ENCODE measurements at places on chromosomes 5 and 9.

DNA sequence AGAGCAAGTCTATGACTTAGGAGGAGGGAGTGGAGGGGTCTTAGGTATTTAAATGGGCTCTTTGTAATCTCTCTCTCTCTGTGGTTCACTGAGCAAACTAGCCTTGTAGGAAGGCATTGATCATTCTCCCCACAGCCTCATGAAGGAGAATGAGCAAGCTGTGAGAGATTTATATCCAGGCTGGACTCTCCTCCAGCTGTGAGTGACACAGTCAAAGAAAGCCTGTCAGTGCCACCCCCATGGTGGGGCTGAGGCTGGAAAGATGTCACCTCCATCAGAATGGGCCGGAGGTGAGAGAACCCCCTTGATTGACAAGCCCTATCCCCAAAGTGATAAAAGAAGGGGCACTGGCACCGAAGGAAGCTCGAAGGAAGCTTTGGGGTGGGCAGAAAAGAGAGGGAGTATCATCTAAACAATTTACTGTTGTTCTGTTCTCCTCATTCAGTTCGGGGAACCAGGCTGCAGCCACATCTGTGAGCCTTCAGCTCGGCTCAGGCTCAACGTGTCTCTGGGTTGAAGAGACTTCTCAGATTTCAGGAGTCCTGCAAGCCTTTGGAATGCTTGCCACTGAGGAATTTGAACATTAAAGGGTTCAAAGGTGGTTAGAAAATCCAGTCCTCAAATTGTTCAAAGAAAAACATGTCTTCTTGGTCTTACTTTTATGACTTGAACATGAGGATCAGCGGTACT lies 538.2 kb upstream of the ZNF462 start:
- no peak for DNase-seq

DNA sequence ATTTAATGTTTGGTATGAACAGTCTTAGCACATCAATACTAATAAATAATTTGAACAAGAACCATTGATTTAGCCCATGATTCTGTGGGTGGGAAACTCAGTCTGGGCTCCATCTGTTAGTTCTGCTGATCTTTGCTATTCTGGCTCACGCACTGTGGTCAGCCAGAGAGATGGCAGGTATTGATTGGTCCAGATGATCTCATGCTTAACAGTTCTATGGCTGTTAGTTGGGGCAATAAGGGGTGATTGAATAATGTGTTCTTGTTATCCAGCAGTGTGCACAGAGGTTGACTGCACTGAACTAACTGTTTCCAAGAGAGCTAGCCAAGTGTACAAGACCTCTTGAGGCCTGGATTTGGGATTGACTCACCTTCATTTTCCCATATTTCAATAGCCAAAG lies 824.3 kb downstream of the SEMA5A start:
- no peak for DNase-seq

DNA sequence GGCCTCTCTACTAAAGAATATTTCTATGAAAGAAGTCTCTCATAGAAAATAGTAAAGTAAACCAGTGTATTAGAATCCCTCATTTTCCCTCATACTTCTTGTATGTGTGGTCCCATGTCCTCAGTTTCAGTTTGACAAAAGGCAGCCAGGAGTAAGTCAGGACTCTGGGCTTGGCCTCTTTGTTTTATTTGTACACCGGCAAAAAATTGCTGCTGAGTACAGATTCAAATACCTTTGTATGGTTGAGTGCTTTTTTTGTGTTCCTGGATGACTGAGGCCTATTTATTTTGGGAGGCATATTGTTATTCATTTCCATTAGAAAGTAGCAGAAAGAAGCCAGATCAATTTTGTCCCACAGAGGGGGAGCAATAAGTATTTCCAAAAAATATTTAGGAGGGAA lies 47.3 kb upstream of the CEP78 start:
- DNase-seq = no peak

DNA sequence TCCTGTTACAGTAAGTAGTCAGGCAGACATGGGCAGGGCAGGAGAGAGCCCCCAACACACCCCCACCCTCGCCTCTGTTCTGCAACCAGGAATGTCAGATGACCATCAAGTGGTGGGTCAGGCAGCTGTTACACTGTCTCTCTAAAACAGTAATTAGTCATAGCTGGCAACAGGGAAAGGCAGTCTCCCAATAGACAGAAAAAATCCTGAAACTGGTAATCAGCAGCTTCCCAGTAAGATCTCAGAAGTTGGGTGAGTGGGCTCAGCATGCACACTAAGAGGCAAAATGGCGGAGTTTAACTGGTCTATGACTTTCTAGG lies 90.2 kb downstream of the C5orf15 start:
- no peak for DNase-seq

DNA sequence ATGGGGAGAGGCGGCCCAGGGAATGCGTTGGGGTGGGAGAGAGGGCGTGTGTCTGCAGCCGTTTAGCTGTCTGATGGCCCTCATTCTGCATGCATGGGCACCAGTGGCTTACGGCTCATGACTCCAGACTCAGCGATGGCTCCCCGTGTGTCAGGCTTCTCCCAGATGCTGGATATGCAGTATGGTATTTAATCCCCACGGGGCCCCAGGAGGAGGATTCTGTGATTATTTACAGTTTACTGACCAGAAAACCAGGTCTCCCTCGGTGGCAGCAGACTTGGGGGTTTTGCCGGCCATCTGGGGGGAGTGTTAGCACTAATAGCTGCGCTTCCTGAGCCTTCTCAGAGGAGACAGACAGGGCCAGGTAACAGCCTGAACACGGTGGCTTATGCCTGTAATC lies 4.3 kb downstream of the PRDM12 start:
- no peak for DNase-seq

Data from activated naive CD4-positive, alpha-beta T cell treated with Interleukin-2 at 50 U/mL for 16 hours (primary cell).